Stimulated activated CD4-positive, alpha-beta T cell treated with anti-CD3 and anti-CD28 coated beads, TNF-alpha, amount 100 ng/mL, for 1 hour (primary cell): ENCODE measurements at places on chromosomes 13 and 19.
A peak's percentile ranks its signal among the peaks of the same experiment; 100 is the strongest.

GRCh38 chr13:49421391-49421790 is 22.5 kb downstream of the CAB39L start:
- DNase-seq, result no peak

DNA sequence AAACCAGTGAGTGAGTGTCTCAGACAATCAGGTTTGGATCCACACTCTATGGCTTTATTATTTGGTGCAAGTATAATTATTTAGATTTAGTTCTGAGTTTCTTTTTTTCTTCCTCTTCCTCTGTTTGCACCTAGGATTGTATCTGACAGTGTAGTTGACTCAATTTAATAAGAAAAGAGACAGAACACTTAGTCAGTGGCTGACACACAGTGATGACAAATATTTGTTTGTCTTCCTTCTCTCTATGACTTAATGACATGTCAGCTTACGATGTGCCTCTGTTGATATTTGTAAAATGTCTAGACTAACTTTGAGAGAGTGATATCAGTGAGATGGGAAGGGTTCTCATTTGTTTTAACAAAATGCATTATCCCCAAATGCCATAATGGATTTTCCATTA is 129.5 kb upstream of the SLC10A2 start:
- no peak for DNase-seq

DNA sequence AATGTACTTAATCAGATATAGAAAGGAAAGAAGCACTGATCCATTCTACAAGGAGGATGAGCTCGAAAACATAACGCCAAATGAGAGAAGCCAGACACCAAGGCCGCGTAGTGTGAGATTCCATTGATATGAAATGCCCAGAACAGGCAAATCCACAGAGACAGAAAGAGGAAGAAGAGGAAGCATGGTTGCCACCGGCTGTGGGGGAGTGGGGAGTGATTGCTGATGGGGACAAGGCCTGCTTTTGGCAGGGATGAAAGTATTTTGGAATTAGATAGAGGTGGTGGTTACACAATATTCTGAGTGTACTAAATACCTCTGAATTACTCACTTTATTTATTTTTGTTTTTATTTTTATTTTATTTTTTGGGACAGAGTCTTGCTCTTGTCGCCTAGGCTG is 50.2 kb upstream of the KLF2 start:
- no peak for DNase-seq

DNA sequence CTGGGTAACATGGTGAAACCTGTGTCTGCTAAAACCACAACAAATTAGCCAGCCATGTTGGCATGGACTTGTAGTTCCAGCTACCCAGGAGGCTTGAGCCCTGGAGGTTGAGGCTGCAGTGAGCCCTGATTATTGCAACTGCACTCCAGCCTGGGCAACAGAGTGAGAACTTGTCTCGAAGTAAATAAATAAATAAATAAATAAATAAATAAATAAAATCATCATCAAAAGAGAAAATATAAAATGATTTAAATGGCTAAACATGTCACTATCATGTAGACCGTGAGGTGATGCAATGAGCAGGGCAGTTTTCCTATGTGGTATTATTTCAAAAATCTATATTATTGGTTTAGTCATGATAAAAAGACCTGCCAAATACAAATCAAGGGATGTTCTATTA is 2074.3 kb downstream of the PCDH9 start:
- DNase-seq, result no peak

- no peak for DNase-seq
Observed at GRCh38 chr13:100506600-100507422, 81.8 kb downstream of the GGACT start.

- DNase-seq, result no peak
Observed at GRCh38 chr13:109355875-109356434, 430.4 kb downstream of the IRS2 start.

DNA sequence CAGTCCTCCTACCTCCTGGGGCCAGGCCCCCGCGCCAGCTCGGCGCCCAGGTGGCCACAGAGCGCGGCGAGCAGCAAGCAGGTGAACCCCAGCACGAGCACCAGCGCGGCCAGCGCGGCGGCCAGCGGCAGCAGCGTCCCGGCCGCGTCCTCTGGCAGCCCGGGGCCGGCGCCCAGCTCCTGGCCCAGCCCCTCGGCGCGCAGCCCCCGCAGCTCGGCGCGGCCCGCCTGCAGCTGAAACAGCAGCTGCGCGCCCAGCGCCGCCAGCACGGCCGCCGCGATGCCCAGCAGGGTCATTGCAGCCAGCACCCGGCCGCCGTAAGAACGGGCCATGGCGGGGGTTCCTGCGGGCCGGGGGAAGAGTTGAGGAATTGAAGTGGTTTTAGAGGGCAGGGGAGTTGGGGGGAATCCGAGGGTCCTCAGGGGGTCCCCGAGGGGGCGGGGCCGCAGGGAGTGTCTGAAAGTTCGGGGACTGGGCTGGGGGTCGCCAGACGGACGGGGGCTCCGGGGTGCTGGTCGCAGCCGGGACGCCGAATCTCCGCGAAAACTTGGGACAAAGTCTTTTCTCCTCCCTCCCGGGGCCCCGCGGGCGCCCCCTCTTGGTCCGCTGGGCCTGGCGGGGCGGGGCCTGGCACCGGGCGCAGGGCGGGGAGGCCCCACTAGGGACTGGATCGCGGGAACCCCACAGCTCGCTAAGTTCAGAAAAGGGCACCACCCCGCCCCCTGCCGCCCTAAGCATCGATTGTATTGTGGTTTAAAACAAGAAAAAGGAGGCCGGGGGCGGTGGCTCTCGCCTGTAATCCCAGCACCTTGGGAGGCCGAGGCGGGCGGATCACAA is at the start of gene TMEM221:
TMEM221 (minus strand) TSS at position 538 of the 837 bp plus-strand sequence; CDS start at position 332, 206 bp downstream.
- peak; percentile 44 for DNase-seq

GRCh38 chr13:55001881-55002280 is 1973.3 kb downstream of the OLFM4 start:
- DNase-seq, result no peak
